ENCODE measurements at places on chromosomes 7 and 10. TPM values are rescaled to one million over a fixed set of nuclear protein-coding genes. Genes with fewer than 3 reads are reported as not detected.

- peak; percentile 72 for DNase-seq
Observed at GRCh38 chr7:74013539-74014272, 14.3 kb upstream of the ELN start.

The VWDE gene
- 0.84 TPM for total RNA-seq

DNA sequence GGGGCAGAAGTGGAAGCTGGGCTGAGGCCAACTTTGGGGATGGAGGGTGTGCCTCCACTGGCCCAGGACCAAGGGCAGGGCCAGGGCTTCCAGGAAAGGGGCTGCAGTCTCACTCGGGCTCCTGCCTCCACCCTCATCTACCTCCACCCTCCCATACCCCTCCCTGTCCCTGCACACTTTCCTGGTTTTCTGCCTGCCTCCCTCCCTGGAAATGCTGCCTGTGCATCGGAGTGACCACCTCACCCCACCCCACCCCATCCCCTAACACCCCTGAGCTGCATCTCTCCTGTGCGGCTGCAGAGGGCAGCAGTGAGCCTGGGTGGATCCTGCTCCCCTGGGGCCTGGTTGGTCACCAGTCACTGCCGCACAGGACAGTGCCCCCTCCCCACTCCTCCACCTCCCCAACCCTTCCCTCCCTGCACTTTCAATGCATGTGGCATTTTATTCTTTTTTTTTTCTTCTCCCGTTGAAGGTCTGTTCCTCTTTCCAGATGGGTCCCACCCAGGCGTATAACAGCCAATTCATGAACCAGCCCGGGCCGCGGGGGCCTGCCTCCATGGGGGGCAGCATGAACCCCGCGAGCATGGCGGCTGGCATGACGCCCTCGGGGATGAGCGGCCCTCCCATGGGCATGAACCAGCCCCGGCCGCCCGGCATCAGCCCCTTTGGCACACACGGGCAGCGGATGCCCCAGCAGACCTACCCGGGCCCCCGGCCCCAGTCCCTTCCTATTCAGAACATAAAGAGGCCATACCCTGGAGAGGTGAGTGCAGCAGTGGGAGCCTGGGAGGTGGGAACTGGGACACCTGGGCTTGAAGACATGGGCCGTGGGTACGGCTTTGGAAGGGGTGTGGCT is 54.1 kb upstream of the PPIF start:
- peak; percentile 55 for DNase-seq

The INHBA gene
- total RNA-seq: 2.1 TPM

Measured in upper lobe of left lung (tissue), 6 donors.